ENCODE measurements at places on chromosomes 3 and 15.

DNA sequence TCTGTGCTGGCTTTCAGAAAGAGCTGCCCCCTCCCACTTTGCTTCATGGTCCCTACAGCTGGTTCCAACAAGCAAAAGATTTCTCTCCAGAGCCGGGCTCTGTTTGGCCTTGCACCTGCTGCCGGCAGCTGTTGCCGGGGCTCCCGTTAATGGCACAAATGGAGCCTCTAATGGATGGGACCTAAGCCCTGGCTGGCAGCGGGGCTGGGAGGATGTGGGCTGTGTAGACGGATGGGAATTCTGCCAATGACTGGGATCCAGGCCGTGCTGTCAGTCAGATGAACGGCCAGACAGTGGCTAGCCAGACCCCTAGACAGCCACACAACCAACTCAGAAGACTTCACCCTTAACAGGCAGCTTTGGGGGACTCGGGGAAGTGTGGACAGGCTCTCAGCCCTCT lies 88.0 kb downstream of the RPLP1 start:
- DNase-seq: no peak

DNA sequence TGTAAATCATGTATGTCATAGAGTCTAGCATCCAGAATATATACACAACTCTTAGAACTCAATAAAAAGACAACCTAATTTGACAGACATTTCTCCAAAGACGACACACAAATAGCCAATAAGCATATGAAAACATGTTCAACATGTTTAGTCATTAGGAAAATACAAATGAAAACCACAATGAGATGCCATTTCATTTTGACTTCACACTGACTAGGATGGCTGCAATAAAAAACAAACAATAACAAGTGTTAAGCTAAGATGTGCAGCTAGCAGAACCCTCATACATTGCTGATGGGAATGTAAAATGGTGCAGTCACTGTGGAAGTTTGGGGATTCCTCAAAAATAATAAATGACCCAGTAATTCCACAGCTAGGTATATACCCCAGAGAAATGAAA lies 16.4 kb downstream of the SPG11 start:
- DNase-seq: no peak

GRCh38 chr3:13092621-13093617 lies 19.7 kb upstream of the IQSEC1 start:
- DNase-seq: no peak

DNA sequence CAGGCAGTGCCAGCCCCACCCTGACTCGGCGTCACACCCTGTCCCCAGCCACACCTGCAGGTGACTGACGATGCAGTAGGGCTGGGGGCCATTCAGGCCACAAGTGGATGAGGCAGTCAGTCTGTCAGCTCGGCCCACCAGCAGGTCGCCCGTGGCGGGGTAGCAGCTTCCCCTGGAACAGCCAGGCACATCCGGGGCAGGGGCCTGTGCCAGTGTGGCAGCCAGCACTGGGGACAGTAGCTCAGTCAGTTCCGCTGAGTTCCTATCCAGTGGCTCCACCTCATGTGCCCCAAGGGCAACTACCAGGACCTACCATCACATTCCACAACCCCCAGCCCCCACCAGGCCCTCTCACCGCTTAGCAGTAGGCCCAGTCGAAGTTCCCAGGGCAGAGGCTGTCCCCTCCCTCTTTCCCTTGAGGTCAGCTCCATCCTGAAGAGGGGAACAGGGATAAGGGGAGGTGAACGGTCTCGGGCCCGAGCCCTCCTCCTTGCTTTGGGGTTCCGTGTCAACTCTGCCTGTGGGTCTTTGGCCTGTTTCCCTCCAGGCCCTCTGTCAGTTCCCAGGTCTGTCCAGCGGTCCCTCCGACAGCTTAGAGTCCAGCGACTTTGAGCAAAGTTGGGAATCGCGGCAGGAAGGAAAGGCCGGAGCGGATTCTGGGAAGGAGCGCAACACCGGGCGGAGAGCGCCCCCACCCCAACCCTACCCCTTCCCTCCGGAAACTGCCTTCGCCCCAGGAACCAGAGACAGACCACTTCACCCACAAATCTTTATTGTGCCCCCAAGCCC lies at the start of gene LAMB2:
TSS of gene LAMB2 (minus strand) at position 614 of the 789 bp plus-strand sequence. CDS start at position 431, 183 bp downstream.
- no peak for DNase-seq

GRCh38 chr15:77564938-77565337 lies 67.8 kb downstream of the LINGO1 start:
- DNase-seq: no peak

GRCh38 chr3:136838641-136839555 lies 20.0 kb downstream of the SLC35G2 start:
- DNase-seq: no peak

DNA sequence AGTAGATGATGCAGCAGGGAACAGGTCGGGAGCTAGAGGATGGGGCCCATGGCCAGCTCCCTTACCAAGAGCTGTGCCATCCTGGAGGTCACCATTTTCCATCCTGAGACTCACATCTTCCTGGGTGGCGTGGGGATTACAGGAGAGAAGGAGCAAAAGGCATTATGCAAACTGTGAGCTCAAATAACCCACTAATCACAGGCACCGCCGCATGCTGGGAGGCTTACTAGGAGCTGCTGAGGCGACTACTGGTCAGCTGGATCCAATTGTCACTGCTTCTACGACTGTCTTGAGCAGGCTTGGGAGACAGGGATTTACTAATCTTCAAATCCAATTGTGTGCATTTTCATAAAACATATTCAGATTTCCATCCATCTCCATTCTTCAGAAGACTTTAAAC lies 12.5 kb upstream of the KBTBD12 start:
- DNase-seq: no peak

DNA sequence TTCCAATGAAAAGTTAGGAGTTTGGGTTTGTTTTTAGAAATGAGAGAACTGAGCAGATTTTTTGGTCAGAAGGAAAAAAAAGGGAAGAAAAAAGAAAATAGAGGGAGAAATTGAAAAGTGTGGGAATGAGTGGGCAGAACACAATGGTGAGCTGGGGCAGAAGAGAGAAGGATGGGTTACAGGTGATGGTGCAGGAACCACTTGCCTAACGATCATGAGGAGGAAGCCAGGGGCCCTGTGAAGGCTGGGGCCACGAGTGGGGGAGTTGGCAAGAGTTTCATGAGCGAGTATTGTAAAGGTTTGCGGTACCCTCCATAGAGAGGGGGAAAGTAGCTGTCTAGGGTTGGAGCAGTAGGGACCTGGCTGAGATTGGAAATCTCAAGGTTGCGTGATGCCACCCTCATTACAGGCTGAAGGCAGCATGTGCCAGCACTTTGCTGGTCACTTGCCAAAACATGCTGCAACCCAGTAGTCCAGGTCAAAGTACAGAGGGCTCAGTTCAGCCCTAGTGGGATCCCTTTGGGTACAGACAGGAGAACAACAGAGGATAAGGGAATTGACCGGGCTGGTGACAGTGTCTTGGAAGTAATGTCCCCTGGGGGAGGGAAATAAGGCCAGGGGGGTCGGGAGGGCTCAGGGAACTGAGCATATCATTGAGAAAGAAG lies 6.6 kb downstream of the IVD start:
- no peak for DNase-seq

- no peak for DNase-seq
These were observed 27.1 kb upstream of the VPS8 start for GRCh38 chr3:184784731-184785500.

DNA sequence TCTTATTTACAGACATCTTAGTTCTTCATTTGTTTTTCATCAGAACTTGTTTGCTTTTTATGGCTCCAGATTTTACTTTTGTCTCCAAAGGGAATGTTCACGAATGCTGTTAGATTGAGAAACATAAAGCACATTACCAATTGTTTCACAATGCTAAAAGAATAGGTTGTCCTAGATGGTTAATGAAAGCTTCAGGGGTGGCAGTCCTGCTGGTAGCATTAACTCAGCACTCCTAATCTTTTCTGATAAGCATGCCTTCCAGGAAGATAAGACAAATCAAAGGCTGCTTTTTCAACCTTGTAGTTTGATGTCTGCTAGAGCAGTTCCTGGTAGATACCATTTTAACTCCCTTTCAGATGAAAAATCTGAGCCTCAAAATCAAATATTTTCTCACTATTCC lies 619.4 kb downstream of the PYDC2 start:
- DNase-seq: no peak

GRCh38 chr15:81295486-81296121 lies 28.3 kb downstream of the STARD5 start:
- DNase-seq: peak; percentile 45

GRCh38 chr3:24502690-24503089 lies 8.0 kb upstream of the THRB start:
- DNase-seq: no peak

DNA sequence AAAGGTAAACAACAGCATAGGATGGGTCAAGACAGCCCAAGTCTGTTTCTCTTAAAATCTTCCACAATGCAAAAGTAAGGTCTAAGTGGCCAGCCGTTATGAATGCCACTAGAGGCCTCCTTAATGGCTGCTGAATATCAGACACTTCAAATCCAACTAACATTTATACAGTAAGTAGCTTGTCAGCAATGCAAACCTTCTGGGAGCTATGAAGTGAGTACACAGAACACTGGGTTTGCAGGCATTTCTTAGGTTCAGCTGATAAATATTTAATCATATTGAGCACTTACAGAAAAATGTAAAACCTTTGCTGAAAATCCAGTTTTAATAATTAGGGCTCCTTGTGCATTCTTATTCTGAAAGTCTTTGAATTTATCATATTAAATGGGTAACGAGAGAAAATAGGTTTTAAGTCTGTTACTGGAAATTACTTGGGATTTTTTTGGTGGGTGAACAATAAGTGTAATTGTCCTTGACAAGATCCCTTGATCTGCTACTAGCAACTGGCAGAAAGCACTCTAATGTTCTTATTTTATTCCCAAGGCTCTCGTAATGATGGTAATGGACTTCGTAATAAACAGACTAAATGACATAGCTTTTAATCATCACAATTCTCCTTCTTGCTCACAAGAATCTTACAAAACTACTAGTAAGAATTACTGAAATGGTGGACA lies 141.7 kb upstream of the GPR149 start:
- DNase-seq: no peak

- DNase-seq: no peak
These were observed 200.5 kb downstream of the KLF13 start for GRCh38 chr15:31526916-31527690.

- DNase-seq: no peak
These were observed 56.0 kb downstream of the MEF2A start for GRCh38 chr15:99621767-99622166.

- DNase-seq: peak; percentile 79
These were observed 8.8 kb downstream of the TMEM40 start for GRCh38 chr3:12750223-12750622.

DNA sequence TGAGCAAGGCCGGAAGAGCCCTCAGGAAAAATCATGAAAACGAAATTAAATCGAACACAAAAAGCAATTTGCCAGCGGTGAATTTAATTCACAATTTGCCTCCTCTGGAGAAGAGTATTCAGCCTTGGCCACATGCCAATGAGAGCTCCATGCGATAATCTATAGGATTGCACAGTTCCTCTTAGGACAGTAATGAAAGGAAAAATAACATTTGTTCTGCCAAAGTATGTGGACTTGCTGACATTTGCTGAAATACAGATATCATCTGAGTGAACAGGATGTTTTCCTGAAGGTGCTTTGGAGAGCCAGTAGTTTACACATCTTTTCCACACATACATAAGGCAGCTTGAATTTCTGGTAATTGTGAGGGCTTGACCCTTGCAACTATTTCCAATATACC lies 188.6 kb upstream of the PDZRN3 start:
- no peak for DNase-seq

DNA sequence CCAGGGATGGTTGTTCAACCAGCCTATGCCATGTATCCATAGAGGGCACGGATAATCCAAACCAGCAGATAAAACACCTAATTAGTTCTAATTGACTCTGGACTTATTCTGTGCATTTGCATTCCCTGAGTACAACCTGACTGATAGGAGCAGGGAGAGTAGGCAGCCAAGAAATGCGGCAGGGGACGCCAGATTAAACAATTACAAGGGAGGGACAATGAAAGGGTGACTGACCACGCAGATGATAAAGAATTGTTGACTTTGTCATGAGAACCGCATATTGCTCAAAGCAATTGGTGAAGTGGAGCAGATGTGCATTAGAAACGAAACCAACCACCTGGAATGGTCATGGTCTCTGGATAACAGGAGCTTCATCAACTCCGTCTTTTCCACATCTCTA lies 369.1 kb upstream of the FRG2C start:
- no peak for DNase-seq

DNA sequence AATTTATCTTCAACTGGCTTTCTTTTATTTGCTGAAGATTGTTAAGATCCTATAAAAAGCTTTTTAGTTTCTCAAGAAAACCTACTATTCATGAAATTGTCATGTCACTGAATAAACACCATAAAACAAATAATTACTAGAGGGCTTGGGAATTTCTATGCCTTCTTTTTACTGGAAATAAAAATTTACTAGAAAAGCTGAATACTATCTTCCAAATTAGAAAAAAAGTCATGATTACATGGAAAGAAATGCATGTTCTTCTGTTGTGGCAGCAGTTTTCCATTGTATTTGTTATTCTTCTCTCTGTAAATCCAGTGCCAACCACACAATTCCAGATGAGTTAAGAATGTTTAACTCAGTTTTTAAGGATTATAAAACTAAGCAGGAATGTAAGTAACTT lies 153.8 kb downstream of the RAP2B start:
- DNase-seq: no peak

DNA sequence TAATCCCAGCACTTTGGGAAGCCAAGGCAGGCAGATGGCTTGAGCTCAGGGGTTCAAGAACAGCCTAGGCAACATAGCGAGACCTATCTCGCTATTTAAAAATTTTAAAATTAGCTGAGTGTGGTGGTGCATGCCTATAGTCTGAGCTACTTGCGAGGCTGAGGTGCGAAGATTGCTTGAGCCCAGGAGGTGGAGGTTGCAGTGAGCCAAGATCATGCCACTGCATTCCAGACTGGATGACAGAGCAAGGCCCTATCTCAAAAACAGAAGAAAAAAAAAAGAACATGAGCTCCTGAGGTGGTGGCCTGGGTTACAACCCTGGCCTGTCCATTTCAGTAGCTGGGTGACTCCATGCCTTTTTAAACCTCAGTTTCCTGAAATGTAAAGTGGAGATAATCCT lies 7.2 kb downstream of the DNASE1L3 start:
- no peak for DNase-seq

DNA sequence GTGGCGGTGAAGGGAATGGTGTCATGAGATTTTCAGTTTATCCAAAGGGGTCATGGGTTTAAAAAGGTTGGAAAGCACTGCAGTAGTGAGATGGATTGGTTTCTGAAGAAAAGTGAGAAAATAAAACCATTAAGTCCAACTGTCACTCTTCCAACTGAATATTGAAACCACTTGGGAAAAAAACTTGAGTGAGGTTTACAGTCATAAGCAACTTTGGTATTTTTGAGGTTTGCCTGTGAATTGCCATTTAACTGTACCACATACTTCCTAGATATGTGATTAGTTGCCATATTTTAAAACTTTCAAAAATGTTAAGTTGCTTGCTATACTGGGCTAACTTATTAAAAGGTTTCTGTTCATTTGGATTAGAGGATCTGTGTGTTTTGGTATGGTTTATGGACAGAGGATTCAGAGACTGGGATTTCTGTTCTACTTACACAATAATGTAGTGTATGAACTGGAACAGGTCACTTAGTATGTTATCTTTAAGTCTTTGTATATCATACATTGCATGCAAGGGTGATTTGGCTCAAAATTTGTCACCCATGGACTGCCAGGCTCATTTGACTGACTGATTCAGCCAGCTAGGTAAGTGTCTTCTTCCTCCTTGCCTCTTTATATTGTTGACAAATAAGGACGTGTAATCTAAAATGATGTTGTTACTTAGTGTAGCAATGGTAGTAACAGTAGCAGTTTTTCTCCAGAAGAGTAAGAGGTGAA lies 201.4 kb upstream of the EOMES start:
- no peak for DNase-seq

Data from OCI-LY7 (cell line).